ENCODE measurements at places on chromosomes 1 and 21.

- DNase-seq: no peak
Observed at GRCh38 chr1:15070145-15070748, 83.3 kb upstream of the TMEM51 start.

DNA sequence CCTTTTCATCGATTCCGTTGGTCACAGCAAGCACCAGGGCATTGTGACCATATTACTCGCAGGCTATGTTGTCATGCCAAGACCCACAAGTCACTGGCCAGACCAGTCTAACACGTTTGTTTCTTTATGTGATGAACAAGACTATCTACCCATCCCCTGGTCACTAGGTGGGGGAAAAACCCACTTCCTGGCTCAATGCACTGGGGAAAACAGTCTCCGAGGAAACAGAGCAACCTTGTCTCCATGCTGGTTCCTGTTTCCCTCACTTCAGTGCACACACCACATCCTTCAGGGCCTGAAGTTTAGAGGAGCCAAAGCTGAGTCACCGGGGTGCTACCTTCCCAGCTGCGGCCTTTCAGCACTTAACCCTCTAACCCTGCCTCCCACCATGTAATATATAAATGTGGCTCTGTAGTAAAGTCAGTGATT lies 20.9 kb downstream of the ERICH3 start:
- no peak for DNase-seq

GRCh38 chr1:229022595-229023333 lies 248.1 kb upstream of the RAB4A start:
- peak; percentile 60 for DNase-seq

DNA sequence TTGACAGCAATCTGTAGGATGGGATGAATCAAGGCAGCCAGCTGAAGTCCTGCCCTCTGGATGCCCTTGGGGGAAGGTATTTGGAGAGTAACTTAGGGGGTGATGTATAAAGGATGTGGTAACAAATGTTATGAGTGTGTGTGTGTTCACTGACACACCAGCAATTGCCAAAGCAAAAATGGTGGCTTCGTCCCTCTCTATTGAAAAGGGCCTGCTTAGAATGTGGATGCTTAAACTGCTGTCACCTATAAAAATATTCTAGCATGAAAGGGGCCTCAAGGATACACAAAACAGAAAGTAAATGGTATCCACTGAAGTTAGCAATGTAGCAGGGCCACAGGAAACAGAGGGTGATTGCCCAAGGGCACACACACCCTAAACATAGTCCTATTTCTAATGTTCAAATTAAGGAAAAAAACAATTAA lies 15.1 kb upstream of the AIM2 start:
- DNase-seq: peak; percentile 83

- no peak for DNase-seq
Observed at GRCh38 chr21:31034378-31034777, 3.9 kb downstream of the KRTAP19-8 start.

- no peak for DNase-seq
Observed at GRCh38 chr1:183730886-183731573, 73.9 kb upstream of the RGL1 start.

- no peak for DNase-seq
Observed at GRCh38 chr1:86472767-86473166, 4.0 kb downstream of the CLCA1 start.

DNA sequence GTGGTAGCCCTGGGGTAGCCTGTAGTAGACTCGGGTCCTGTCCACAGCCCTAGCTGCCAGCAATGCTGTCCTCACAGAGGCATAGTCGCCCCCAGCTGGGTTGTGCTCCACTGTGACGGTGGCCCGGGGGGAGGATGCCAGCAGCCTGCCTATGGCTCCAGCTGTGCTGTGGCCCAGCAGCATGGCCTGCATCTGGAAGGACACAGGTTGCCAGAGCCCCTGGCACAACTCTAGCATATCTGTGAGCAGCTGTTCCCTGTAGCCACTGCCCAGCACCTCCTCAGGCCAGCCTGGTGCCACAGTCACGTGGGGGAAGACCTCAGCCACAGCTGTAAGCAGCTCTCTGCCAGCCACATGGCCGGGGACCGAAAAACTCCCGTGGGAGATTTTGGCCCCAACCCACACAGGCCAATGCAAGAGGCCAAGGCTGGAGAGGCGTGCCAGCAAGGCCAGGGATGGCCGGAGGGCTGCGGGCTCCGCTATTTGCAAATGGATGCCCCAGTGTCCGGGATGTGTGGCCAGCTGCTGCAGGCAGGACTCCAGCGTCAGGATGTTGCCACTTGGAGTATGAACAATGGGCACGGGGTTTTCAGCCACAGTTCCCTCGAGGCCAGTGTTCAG lies 13.9 kb downstream of the FAM151A start:
- no peak for DNase-seq

DNA sequence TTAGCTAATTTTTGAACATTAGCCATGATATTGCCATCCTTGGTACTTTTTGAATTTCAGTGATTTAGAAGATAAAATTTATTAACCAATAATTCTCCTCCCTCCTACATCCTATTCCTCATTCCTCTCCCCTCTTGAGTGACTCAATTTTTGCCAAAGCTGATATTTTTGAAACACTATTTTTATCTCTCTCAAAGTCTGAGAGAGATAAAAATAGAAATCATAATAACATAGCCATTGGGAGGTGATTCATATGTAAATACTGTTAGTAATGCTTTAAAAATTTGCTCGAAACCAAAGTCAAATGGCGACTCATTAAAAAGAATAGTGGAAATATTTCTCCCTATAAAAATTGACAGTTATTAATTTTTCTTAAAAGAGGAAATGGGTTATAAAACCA lies 97.4 kb downstream of the PATJ start:
- no peak for DNase-seq

DNA sequence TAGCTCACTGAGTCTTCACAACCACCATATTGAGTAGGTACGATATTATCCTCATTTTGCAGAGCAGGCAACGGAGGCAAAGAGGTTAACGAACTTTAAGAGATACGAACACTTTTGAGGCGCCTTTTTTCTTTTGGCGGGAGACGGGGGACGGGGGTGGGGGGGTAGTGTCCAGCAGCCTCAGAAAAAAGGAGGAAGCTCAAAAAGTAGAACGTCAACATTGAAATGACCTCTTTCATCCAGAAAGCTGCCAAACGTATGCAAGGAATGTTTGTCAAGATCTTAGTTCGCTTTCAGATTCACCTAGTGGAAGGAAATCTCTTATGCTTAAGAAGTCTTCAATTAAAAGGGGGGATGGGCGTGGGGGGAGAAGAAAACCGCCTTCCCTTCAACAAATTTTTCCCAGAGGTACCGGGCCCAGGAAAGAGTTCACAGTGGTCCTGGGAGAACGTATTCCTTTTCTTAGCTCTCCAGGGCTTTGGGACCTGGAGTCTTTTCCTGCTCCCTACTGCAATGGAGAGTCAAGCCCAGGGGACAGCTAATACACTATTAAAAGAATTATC lies 1.1 kb upstream of the PCAT6 start:
- no peak for DNase-seq

DNA sequence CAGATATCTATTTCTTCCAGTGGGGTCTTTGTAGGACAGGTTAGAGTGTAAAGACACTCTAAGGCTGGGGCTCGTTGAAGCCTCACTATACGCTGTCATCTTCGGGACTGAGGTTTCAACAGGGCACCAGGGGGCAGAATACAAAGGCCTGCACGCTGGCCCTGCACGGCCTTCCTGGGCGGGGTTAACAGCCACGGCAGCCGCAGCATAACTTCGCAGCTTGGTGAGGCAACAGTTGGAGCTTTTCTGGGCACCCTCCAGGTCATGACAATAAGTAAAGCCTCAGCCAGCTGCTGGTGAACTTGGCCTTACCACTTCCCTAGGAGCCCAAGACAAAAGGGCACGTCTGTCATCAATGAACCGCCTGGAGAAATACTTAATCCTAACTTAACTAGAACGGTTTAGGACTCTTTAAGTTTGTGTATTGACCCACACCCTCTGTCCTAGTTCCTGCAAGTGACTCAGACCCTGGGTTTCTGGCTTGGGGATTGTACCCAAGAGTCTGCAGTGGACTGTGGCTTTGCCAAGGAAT lies 2.3 kb upstream of the RUNX1 start:
- peak; percentile 100 for DNase-seq

All from MV-4-11 (cell line).